ENCODE measurements at places on chromosomes 2 and 18. TPM values are rescaled to one million over a fixed set of nuclear protein-coding genes. Genes with fewer than 3 reads are reported as not detected.

Gene COL3A1
- total RNA-seq, result 2,539 TPM

Gene C2orf78
- not detected for total RNA-seq

Gene IL1R1
- 40.1 TPM for total RNA-seq

Gene SGO2
- 9.8 TPM for total RNA-seq

Gene UGT1A3
- total RNA-seq, result not detected

Gene PIEZO2
- not detected for total RNA-seq

Gene RGPD4
- not detected for total RNA-seq

Gene BOLL
- not detected for total RNA-seq

Gene VAMP5
- 89.7 TPM for total RNA-seq

Gene LRRC30
- not detected for total RNA-seq

Gene TANC1
- total RNA-seq, result 13.6 TPM

Gene SERPINE2
- total RNA-seq, result 35.1 TPM

Gene ZNF521
- total RNA-seq, result 2.1 TPM

Gene DIPK1C
- not detected for total RNA-seq

Gene GRB14
- total RNA-seq, result not detected

Gene RAPGEF4
- 0.18 TPM for total RNA-seq

Gene DSG3
- not detected for total RNA-seq

Gene IL36G
- total RNA-seq, result not detected

Gene CHRNA1
- total RNA-seq, result not detected

Gene HJURP
- total RNA-seq, result 23.1 TPM

Gene TLX2
- not detected for total RNA-seq

Gene PSTPIP2
- 9.5 TPM for total RNA-seq

Gene KIF5C
- total RNA-seq, result 0.18 TPM

Gene PJVK
- total RNA-seq, result 1.4 TPM

Gene BABAM2
- total RNA-seq, result 24.5 TPM

Gene IL1A
- total RNA-seq, result under 0.01 TPM

Gene MBD2
- total RNA-seq, result 18.1 TPM

Gene WDR35
- 6.0 TPM for total RNA-seq

Gene ZNF2
- total RNA-seq, result 3.5 TPM

Gene RESP18
- total RNA-seq, result not detected

Gene MAPRE2
- total RNA-seq, result 21.9 TPM

Gene BMP10
- not detected for total RNA-seq

Gene IHH
- not detected for total RNA-seq

Gene RTKN
- total RNA-seq, result 14.9 TPM

Gene SCLY
- total RNA-seq, result 10.4 TPM

Gene CROCC2
- total RNA-seq, result 0.35 TPM

Gene MOGAT1
- not detected for total RNA-seq

Gene PDE11A
- 0.18 TPM for total RNA-seq

Gene KLHL14
- not detected for total RNA-seq

All from myometrial cell (primary cell).